ENCODE measurements at places on chromosomes 16 and 17.

- no peak for DNase-seq
These were observed 21.6 kb upstream of the ENDOV start for GRCh38 chr17:80393241-80393890.

DNA sequence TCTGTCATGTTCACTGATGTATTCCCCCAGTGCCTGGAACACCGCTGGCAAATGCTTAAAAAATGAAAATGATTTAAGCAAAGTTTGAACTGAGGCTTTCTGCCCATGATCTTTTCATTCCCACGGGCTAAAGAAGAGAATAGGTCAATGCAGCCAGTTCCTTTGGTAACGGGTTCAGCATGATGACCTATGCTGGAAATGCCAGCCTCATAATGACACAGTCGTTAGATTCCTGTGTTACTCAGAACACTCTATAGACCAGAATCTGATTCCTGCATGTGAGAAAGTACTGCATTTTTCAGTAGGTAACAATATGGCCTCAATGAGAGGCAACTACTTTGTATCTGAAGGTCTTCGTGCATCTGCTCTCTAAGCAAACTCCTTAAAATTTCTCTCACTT lies 19.1 kb upstream of the LIMD2 start:
- DNase-seq: no peak

DNA sequence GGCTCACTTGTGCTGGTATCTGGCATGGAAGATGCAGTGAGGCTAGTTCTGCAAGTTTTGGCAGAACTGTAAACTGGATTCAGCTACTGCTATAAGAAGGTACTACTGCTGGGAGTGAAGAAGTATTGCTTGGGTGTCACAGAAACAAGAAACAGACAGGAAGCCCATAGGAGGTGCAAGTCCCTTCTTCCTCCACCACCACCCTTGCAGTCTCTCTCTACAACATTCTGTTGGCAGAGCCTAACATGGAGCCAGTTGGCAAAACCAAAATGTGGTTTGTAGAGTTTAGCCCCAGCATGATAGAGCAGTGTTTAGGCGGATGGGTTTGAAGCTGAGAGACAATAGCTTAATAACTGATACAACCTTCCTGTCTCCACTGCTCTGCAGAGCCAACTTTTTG lies 72.6 kb downstream of the NLK start:
- DNase-seq: no peak

DNA sequence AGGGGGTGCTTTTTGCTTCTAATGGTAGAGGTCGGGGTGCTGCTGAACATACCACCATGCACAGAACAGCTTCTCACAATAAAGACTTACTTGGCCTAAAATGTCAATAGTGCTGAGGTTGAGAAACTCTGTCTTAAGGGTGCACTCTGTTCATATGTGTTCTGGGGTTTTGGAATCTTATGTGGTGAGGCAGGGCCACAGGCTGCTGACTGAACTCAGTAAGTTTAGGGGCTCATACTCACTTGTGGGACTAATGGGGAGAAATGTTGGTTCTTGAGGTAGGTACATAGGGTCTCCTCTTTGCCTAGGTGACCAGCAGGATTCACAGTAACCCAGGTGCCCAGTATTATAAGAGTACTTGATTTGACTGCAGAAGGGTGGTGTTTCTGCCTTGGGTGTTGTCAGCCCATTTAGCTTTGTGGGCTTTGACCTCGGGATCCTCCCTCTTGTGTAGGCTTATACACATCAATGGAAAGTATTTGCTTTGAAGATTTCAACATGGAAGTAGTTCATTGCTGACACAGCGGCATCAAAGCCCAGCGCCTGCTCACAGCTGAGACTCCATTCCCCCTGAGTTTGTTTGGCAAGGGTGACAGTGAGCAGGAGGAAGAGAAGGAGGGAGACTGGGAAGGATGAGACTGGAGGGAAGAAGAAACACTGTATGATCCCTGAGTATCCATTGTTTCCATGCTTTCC lies 17.2 kb downstream of the SLC7A6 start:
- no peak for DNase-seq

- no peak for DNase-seq
These were observed 73.7 kb downstream of the RAI1 start for GRCh38 chr17:17754719-17755686.

DNA sequence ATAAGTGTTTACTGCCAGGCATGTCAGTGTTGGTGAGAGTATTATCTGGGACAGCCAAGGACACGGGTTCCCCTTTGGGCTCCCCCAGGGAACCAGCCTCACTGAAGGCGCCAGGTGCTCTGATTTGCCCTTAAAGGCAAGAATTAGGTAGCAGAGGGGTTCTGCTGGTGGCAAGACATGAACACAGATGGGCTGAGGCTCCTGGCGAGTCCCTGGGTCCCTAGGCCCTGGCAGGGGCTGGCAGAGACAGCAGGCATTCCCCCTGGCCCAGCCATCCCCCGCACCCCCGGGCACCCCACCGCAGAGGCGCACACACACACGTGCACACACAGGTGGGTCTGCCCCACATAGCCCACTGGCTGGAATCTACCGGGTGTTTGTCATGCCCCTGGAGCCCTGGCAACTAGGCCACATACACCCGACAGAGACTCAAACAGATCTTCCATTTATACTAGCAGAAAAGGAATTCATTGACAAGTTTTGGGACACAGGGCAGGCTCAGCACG lies 153.3 kb downstream of the C16orf78 start:
- no peak for DNase-seq

DNA sequence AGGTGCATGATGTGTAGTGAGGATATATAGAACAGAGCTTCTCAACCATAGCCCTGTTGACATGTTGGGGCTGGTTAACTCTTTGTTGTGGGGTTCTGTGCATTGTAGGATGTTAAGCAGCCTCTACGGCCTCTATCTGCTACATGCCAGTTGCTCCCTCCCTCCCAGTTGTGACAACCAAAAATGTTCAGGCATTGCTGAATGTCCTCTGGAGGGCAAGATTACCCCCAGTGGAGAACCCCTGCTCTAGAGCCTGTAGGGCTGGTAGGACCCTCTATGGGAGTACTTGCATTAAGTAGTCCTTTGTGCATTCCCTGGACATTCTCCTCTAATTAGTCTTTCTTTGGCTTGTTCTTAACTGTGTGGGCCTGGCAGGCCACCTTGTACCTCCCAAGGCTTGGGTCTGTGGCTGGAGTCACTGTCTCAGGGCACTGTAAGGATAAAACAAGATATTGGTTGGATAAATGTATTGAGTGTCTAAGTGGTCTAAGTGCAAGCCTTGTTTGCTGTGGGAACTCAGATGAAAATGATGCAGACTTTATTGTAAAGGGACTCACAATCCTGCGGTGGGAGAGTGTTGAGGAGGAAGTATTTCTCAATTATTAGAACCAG lies 19.8 kb upstream of the MYO1D start:
- no peak for DNase-seq

- DNase-seq: no peak
These were observed 14.0 kb downstream of the PRSS54 start for GRCh38 chr16:58280846-58281301.

- DNase-seq: no peak
These were observed 292.4 kb upstream of the FOXF1 start for GRCh38 chr16:86217891-86218270.

GRCh38 chr16:80120899-80121521 lies 419.8 kb upstream of the DYNLRB2 start:
- no peak for DNase-seq

- no peak for DNase-seq
These were observed 10.1 kb downstream of the KRT39 start for GRCh38 chr17:40956401-40957254.

DNA sequence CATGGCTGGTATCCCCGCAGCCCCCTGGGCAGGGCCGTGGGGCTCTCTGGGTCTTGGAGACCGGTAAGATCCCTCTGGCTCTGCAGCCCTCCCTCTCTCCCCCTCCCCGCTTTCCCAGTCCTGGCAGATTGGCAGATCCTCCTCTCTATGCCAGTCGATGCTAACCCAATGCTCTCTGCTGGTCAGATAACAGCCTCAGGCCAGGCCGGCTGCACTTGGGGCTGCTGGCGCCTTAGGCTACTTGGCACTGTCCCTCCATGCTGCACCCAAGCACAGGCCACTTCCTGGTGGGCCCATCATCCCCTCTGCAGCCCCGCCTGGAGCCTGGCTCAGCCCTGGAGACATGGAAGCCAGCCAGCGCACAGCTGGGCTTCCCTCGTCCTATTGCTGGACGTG lies 81.7 kb downstream of the RTN4RL1 start:
- DNase-seq: no peak

- no peak for DNase-seq
These were observed 44.1 kb downstream of the CYB5D2 start for GRCh38 chr17:4187076-4187475.

- no peak for DNase-seq
These were observed 25.4 kb upstream of the ARL4D start for GRCh38 chr17:43373356-43373755.

DNA sequence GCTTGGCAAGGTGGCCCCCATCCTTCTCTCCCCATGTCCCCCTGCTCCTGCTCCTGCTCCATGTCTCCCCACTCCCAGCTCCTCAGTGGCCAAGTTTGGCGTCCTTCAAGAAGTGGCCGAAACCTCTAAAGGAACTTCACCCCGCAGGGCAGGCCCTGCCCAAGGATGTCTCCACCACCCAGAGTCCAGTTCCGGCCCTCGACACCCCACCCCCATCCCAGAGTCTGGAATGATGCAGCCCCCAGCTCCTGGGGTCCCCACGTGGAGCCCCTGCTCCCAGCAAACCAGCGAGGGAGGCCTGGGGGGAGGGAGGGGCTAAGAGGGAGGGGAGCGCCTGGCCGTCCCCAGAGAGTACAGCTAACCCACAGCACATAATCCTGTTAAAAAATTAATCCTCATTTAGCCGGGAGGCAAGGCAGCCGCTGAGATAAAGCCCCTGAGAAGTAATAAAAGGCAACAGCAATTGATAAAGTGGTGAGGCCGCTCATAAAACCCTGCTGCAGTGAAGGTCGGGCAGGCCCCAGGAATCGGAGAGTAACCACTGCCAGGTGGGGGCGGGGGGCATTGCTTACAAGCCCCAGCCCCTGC lies 9.9 kb upstream of the ENPP7 start:
- DNase-seq: no peak

DNA sequence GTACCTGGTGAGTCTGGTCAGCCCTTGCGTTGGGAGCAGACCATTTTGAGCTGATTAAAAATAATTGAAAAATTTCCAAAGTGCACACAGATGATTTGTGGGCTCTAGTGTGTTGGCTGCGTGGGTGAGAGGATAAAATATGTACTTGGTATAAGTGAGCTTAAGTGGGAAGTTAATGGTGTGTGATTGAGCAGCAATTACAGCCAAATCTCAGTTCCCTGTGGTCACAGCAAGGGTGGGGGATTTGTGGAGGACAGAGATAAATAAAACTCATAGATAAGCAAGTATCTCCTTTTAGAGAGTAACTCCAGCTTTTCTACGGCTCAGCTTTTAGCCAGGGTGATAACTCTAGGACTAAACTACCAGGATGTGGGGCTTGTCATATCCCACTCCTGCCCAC lies 390.4 kb downstream of the UTP18 start:
- no peak for DNase-seq

DNA sequence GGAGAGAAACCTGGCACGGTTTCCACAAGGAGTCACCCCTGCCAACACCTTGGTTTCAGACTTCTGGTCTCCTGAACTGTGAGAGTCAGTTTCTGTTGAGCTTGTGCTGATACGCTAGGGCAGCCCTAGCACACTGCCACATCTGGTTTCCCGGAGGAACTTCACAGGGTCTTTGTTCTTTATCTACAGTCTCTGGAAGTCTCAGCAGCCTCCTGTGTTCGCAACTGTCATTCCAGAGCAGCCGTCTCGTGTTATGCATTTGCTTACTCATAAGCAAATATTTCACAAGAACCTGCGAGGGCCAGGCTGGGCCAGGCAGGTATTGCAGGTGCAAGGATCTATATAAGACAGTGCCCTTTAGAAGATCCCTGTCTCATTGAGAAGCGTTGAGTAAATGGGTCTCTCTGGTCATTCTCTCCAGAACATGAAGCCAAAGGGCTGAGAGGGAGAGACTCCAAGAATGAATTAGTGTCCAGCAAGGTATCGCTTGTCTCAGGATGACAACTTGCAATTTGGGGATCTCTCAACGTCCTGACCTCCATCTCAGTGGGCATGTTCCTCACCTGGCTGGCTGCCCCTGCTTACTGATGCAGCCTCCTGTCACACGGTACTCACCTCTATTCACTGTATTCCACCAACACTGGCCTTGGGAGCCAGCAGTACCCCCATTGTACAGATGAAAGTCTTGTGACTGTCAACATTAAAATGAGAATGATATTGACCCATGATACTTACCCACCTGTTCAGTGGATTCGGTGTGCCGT lies 141.2 kb downstream of the WWOX start:
- no peak for DNase-seq

GRCh38 chr17:34366529-34367107 lies 3.6 kb upstream of the CCL1 start:
- no peak for DNase-seq

DNA sequence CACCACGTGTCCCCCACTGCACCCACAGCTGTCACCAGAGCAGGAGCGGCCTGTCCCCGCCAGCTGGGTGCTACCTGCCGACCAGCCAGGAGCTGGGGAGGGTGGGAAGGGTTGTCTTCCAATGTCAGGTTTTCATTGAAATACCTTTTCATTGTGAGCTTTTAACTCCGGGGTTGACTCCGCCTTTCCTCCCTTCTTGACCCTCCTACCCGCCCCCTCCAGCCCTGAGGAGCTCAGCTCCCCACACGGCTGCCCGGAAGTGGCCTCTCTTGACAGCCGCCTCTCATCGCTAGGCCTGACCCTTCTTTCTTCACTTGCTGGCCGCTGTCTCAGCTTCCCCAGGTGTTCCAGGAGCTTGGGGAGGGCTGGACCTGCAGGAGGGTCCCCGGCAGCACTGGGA lies 21.2 kb upstream of the GNG13 start:
- DNase-seq: no peak

GRCh38 chr17:44310188-44310587 lies 1.8 kb downstream of the RUNDC3A start:
- DNase-seq: no peak

DNA sequence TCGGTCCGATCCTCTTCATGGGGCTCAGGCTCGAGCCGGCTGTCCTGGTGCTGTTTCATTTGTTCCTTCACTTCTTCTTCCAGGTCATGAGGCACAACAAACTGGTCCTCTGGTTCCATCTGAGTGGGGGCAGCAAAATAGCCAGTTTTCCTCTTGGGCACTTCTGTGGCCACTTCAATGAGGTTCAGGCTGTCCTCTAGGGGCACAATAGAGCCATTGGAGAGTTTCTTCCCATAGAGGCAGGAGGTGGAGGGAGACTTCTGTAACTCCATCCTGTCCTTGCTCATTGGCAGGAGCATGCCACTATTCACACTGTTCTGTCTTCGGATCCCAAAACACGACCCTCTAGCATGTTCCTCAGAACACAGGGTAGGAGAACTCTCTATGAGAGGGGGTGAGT lies 22.9 kb downstream of the MARVELD3 start:
- DNase-seq: no peak

All from DMS 273 treated with DMSO at 0.1 percent for 48 hours (cell line).